ENCODE measurements at places on chromosomes 1 and 21.

GRCh38 chr1:244634546-244634945 is 18.4 kb upstream of the DESI2 start:
- no peak for DNase-seq

GRCh38 chr1:5798151-5798730 is 194.0 kb downstream of the NPHP4 start:
- DNase-seq: no peak

- DNase-seq: no peak
These were observed 57.0 kb upstream of the GJB5 start for GRCh38 chr1:34697818-34698217.

GRCh38 chr1:35188578-35189392 is 4.2 kb downstream of the SFPQ start:
- no peak for DNase-seq

DNA sequence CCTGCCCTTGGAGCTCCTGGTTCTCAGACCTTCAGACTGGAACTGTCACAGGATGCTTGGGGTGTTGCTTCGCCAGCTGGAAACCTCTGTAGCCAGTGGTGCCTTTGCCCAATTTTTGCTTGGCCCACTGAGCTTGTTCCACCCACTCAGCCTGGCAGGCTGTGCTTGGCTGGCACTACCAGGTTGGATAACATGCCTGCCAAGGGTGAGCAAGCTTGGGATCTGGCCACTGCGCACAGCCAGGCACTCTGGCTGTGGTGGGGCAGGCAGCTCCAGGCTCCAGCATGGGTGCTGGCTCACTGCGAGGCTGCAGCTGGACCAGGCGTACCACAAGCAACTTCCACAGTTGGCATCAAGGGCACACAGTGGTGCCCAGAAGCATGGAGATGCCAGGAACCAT is 967.8 kb upstream of the NCAM2 start:
- DNase-seq: no peak

- no peak for DNase-seq
These were observed 133.8 kb downstream of the PTPRC start for GRCh38 chr1:198772626-198773025.

DNA sequence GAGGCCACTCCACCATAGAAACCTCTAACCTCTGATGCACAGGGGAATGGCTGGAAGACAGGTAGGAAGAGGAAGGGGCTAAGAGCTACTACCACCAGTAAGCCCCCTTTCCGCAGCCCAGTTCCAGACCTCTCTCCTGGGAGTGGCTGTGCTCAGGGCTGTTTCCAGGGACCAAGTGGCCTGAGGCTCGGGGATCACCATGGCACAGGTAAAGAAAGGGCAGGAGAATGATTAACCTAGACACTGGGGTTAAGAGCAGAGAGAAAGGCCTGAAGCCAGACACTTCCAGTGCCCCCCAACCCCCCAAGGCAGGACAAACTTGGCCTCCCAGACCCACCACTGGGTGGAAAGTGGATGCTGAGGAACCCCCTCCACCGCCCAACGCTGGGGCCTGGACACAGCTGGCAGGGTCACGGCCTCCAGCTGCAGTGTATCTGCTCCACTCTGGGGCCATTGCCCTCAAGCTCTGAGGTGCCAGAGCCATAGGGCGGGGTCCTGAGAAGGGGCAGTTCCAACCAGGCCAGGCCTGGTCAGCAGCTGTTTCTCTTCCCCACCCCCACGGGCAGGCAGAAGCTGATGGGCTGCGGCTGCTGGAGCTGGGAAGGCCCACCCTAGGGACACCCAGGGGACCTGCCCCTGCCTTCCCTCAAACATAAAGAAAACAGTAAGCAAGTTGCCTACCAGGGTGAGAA is 2.6 kb downstream of the TAGLN2 start:
- DNase-seq: peak; percentile 56

DNA sequence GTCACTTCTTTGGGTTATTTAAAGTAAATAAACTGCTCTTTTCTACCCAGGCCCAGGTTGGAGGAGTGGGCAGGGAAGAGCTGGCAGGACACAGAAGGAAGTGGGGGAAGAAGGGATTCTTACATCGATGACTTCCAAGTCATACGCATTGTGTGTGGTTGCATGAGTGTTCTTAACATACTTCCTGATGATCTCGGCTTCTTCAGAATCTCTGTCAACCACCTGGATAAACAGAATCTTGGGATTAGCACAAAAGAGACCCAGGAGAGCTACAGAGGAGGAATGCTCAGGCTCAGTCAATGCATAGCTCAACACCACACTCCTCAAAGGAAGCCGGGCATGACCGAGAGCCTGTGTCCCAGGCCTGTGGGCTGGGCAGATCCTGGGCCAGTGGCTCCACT is 42.1 kb downstream of the PARP1 start:
- no peak for DNase-seq

- no peak for DNase-seq
These were observed 16.4 kb downstream of the RPS6KA1 start for GRCh38 chr1:26545969-26546323.

GRCh38 chr1:27519331-27520258 is 29.6 kb upstream of the WASF2 start:
- no peak for DNase-seq

GRCh38 chr1:21783679-21784603 is 992 bp upstream of the USP48 start:
- DNase-seq: no peak

GRCh38 chr1:33300673-33301072 is 20.2 kb downstream of the A3GALT2 start:
- DNase-seq: peak; percentile 59

- DNase-seq: no peak
These were observed 11.9 kb downstream of the EXTL2 start for GRCh38 chr1:100882698-100883097.

GRCh38 chr1:238475712-238476111 is 585.0 kb upstream of the ZP4 start:
- no peak for DNase-seq

- no peak for DNase-seq
These were observed 137.5 kb downstream of the TOMM20 start for GRCh38 chr1:234990874-234991801.

- DNase-seq: no peak
These were observed 1.1 kb upstream of the PRRX1 start for GRCh38 chr1:170662561-170663403.

GRCh38 chr1:153573351-153573750 is 7.7 kb upstream of the S100A2 start:
- no peak for DNase-seq

- no peak for DNase-seq
These were observed 42.0 kb upstream of the LDLRAP1 start for GRCh38 chr1:25501235-25502058.

DNA sequence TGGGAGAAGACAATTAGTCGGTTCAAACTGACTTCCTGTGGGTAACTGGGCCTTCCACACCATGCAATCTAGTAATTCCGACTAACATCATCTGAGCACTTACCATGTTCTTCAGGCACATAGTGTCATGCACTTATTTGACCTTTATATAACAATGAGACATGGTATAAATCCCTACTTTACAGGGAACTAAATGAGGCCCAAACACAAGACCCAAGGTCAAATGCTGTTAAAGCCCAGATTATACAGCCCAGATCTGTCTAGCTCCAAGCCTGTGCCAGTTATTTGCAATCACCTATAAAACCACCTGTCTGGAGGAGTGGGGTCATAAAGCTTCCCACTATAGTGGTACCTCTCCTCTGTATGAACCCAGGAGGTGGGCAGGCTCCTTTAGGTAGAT is 40.8 kb downstream of the JAK1 start:
- no peak for DNase-seq

Data from psoas muscle (tissue), 8 donors.